Activated T-helper 1 cell treated with Interleukin-2 at 50 U/mL for 16 hours (primary cell): ENCODE measurements at places on chromosomes 13 and 19.

DNA sequence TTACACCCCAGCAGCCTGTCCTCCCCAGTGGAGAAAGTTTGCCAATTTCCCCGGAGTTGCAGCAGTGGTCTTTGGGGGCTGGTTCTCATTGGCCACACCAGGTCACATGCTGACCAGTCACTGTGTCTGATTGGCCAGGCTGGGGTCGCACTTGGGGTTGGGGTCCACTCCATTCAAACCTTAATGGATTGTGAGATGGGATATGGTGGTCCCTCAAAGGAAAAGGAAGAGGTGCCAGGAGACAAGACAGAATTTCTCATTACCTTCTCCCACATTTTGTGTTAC is 3.4 kb downstream of the PPM1N start:
- no peak for DNase-seq

DNA sequence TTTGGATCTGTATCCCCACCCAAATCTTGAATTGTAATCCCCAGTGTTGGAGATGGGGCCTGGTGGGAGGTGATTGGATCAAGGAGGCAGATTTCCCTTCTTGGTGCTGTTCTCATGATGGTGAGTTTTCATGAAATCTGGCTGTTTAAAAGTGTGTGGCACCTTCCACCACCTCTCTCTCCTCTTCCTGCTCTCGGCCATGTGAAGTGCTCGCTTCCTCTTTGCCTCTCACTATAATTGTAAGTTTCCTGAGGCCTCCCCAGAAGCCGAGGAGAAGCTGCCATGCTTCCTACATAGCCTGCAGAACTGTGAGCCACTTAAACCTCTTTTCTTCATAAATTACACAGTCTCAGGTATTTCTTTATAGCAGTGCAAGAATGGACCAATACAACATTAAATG is 15.7 kb downstream of the COMMD6 start:
- DNase-seq, result no peak

- DNase-seq, result no peak
Observed at GRCh38 chr19:24060687-24061356, 26.2 kb upstream of the ZNF254 start.

DNA sequence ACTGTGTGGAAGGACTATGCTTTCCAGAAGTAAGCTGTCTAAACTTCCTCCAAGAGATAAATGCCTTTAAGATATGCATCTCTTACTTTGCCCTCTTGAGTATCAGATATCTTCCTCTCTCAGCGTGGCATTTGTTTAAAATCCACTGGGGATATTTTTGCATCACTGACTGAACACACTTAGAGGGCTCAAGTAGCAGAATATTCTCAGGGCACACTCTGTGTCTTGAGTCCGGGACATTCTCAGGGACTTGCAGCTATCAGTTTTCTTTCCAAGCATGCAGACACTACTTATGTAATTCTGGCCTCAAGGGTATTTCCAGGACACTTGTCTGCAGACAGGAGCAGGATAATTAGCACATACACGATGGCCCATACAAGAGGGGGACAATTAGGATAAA is 84.7 kb downstream of the ERCC5 start:
- DNase-seq, result no peak

GRCh38 chr19:10968527-10969135 is 7.8 kb downstream of the SMARCA4 start:
- no peak for DNase-seq

DNA sequence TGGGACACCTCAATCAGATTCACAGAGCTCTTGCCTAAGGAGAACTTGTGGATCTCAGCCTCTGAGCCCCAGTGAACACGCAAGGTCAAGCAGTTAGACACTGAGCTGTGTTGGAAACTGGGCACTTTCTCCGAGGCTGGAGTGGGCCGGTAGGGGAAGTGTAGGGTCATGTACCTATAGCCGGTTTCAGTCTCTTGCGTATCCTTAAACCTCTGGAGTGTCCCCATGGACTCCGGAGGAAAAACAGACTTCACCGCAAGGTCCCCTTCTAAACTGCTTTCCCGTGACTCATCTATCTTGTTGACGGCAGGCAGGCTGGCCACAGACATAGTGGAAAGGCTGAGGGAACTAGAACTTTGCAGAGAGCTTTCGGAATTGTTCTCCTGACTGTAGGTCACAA is 11.3 kb downstream of the IQCN start:
- DNase-seq, result no peak

DNA sequence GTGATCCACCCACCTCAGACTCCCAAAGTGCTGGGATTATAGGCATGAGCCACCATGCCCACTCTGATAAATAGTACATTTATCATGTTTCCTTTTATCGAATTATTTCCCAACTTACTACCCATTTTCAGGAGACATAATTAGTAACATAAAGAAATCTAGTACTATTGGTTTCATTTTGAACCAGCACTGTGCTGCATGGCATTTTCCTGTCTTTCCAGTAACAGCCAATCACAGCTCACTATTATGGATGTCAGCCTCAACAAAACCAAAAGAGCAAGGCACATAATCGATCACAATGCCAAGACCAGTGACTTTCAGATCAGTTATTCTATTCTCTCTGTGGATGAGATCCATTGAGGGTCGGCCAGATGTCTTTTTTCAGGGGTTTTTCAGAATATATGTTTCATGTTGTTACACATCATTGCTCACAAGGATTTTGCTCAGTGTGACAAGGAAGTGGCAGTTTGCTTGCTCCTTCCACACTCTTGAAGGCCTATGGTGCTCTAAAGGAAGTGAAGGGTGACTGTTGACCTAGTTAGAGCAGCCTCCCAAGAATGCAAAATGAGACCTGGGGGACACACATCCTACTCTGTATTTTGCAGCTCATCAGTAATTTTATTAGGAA is 233.4 kb downstream of the KCNRG start:
- no peak for DNase-seq

- no peak for DNase-seq
Observed at GRCh38 chr19:43564800-43565199, 10.5 kb downstream of the XRCC1 start.

DNA sequence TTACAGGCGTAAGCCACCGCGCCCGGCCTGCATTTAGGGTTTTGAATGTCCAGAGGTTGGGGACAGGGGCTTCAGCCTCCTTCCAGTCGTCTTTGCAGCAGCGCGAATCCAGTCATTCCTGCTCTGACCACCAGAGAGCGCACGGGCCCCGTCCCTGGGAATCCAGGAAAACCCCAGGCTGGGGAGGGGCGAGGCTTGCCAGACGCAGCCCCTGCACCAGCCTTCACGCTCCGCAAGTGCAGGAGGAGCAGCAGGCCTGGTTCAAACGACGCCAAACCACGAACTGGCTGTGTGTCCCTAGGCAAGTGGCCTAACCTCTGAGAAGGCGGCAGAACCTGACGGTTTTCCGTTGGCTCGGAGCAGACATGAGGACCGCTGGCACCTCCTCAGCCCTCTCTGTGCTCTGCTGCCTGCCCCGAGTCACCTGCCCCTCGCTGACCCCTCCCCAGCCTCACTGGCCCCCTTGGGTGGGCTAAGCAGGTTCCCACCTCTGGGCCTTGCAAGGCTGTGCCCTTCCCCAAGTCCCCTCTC is 2.0 kb upstream of the RNF126 start:
- DNase-seq, result peak; percentile 59

GRCh38 chr13:67464154-67464553 is 234.0 kb upstream of the PCDH9 start:
- DNase-seq, result no peak

GRCh38 chr19:50548191-50549058 is 19.8 kb downstream of the LRRC4B start:
- no peak for DNase-seq

DNA sequence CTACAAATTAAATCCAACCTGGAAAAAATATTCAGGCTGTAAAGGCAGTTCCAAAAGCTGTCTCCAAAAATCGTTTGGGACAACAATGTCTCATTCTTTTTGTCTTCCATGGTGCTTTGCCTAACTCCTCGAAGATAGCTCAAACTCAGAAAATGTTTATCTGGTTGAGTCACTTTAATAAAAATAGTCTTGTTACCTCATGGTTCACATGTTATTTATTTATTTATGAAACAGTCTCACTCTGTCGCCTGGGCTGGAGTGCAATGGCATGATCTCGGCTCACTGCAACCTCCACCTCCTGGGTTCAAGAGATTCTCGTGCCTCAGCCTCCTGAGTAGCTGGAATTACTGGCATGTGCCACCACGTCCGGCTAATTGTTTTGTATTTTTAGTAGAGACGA is 4.9 kb upstream of the BRD4 start:
- DNase-seq, result no peak

GRCh38 chr19:54420383-54421168 is 5.3 kb downstream of the TTYH1 start:
- no peak for DNase-seq

DNA sequence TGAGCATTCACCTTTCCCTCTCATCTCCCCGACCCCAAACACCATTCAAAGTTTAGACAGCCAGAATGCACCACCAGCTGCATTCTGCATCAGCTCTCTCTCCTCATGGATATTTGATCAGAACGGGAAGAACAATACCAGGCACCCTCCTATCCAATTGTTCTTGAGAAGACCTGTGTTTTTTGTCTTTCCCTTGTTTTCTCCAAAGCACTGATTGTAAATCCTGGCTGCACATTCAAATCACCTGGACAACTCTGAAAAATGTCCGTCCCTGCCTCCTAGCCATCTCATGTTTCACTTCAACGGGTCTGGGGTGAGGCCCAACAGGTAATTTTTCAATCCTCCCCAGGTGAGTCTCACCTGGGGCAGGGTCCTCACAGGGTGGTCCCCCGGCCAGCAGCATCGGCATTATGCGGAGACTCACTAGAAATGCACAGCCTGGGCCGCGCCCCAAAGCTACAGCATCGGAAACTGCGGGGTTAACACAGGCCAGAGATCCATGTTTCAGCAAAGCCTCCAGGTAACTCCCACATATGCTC is 5.5 kb downstream of the IRS2 start:
- no peak for DNase-seq

DNA sequence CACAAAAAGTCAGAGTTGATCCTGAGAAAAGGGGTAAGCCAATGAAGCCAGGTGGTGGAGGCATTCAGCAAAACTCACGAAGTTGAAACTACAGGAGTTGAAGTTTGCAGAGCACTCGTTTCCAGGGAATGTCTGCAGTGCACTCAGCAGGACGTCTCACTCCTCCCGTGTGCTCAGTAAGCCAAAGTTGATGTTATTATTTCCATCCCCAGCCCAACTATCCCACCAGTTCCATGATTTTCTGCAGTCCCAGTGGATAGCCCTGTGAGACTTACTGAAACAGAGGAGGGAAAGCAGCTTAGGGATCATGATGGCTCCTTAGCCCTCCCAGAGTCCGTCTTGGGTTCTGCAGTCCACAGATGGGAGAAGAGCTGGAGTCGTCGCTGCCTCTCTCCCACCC is at the start of gene TARM1:
Gene TARM1 (minus strand): TSS at position 334 of the 400 bp plus-strand sequence. CDS start 25 bp downstream, at position 309.
- no peak for DNase-seq

DNA sequence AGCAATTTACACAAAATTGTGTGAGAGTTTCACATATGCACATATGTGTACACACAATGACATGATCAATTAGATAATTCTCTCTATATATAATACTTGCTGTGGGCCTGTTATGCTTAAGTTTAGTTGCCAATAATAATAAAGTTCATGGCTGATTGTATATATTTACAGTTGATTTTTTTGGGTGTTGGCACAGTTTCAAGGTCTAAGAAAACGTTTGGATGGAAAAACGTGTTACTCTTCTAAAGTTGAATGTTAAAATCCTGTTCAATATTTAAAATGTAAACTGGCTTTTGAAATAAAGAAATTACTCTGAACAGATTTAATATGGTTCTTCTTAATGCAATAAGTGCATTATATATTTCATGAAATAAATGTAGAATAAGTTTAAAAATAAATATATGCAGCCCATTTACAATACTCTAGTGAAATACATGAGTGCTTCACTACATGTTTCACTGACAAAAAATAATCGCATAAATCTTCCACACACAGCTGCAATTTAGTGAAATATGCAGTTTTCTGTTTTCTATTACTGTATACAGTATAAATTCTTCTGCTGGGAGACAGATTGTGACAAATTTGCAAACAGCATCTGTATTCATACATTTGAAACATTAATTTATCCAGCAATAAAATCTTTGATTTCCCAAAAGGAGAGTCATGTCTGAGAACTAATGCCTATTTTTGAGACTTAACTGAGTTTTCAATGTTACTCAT is 586.9 kb upstream of the KLHL1 start:
- DNase-seq, result no peak

- no peak for DNase-seq
Observed at GRCh38 chr13:42964761-42965161, 27.3 kb downstream of the EPSTI1 start.

DNA sequence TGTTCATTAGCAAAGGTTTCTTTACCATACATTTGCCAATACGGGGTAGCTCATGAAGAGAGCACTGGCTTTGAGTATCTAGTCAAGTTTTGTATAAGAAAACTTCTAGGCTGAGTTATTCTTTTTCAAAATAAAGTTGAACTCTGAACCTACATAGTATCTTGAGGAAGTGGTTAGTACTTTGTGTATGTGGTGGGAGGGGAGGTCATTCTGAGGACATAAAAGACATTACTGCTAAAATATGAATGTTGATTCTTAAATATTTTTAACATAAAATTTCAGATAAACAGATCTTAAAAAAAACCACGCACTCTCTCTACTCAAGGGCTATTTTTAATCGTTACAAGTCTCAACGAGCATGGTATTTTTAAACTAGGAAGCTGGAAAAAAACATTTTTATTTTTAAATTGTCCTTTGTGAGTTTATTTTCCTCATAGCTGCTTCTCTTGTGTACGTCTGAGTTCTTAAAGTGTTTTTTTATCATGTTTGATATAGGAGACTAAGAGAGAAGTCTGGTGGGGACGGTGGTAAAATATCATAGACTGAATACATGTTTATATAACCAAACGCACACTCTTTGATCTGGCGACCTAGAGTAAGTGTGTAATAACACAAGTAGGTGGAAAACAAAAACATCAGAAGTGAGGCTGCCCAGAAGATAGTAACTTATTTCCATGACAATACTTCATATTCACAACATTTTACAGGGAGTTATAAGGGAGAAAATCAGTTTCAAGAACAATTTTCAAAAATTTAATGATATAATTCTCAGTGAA is 118.0 kb upstream of the POSTN start:
- no peak for DNase-seq

GRCh38 chr19:40469011-40469410 is 2.2 kb downstream of the SPTBN4 start:
- DNase-seq, result no peak

GRCh38 chr13:97583907-97584497 is 150.0 kb downstream of the RAP2A start:
- no peak for DNase-seq

GRCh38 chr19:38277969-38278680 is 13.8 kb downstream of the SPINT2 start:
- DNase-seq, result no peak

DNA sequence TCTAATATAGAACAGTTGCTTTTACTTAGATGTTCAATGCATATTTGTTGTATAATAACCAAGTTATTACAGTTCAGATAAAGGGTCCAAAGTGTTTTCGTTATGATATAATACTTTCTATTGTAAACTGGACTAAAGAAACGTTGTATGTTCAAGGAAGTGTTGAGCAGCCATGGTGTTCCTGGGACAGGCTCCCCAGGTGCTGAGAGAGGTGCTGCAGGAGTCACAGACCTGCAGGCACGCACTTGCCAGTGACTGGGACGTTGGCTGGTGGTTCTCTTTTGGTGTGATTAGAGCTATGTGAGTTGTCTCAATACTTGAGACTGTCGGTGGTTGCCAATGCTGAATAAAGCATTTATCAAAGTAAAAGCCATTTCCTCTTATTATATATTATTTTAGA is 9.5 kb downstream of the ING1 start:
- DNase-seq, result no peak

GRCh38 chr13:50866817-50867636 is 23.5 kb upstream of the DLEU7 start:
- no peak for DNase-seq

GRCh38 chr13:44350775-44351504 is 22.7 kb upstream of the SERP2 start:
- DNase-seq, result no peak
